ENCODE measurements at places on chromosomes 2 and 18. TPM values are rescaled to one million over a fixed set of nuclear protein-coding genes. Genes with fewer than 3 reads are reported as not detected.

DNA sequence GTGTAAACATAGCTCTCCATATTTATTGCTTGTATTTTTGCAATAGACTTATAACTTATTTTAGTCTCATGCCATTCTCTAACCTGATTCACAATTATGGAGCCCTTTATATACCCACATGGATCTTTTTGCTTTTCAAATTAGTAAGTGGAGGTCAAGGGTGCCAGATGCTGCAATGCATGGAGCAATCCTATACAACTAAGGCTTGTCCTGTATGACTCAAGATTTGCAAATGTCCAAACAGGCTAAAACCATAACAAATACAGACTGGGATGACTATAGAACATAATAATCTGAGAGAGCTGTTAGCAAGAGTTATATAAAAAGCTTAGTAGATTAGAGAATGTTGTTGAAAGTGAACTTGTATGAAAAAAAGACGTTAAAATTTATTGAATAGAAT, 690.4 kb upstream of the NRXN1 start:
- no peak overlapping the region for H3K27ac ChIP-seq
- H3K4me1 ChIP-seq = no peaks in the 10 kb centered on the region
- H3K27me3 ChIP-seq = no peaks in the 10 kb centered on the region
- no peak overlapping the region for H3K4me3 ChIP-seq
- no peaks in the 10 kb centered on the region for H3K36me3 ChIP-seq

- H3K27ac ChIP-seq = no peak overlapping the region
- H3K27me3 ChIP-seq = peaks cover 4% of the 10 kb centered on the region
- H3K36me3 ChIP-seq = no peaks in the 10 kb centered on the region
- no peaks in the 10 kb centered on the region for H3K4me1 ChIP-seq
- H3K4me3 ChIP-seq = no peak overlapping the region
- no peak for DNase-seq
Observed at GRCh38 chr18:76654577-76654976, 159.5 kb upstream of the ZNF516 start.

DNA sequence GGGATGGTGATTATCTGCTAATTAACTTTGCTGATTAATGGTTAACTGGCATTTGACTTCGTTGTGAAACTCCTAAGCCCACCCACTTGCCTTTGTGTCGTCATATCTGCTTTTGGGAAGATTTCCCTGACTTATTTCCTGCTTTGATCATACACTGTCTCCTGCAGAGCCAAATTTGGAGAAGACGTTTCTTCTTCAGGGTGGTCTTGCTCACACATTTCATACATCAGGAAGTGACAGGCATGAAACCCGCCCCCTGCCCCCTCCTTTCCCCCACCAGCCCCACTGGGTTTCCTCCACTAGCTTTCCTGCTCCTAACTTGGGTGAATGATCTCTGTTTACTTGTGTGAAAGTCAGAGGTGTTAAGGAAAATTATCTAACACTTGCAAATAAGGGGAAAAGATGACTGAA, 300.1 kb downstream of the TSN start:
- no peak overlapping the region for H3K4me3 ChIP-seq
- no peak for DNase-seq
- no peaks in the 10 kb centered on the region for H3K27me3 ChIP-seq
- H3K36me3 ChIP-seq = no peaks in the 10 kb centered on the region
- no peak overlapping the region for H3K27ac ChIP-seq

DNA sequence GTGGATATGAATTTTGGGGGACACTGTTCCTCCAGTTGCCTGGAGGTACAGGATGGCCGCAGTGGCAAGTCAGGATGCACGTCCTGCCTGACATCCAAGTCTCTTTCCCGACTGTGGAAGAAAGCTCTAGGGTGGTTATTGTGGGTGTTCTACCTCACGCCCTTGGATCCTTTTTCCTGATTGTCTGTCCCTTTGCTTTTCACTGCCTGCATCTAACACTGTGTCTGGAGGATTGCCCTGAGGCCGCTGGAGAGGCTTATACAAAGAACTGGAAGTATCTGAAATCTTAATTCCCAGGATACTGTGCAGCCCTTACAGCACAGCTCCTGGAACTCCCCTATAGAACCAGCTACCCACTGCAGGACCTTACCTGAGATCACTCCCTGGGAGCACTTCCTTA, 250.5 kb downstream of the TFCP2L1 start:
- no peaks in the 10 kb centered on the region for H3K36me3 ChIP-seq
- no peak for DNase-seq
- no peak overlapping the region for H3K4me3 ChIP-seq
- no peaks in the 10 kb centered on the region for H3K4me1 ChIP-seq
- no peaks in the 10 kb centered on the region for H3K27me3 ChIP-seq

DNA sequence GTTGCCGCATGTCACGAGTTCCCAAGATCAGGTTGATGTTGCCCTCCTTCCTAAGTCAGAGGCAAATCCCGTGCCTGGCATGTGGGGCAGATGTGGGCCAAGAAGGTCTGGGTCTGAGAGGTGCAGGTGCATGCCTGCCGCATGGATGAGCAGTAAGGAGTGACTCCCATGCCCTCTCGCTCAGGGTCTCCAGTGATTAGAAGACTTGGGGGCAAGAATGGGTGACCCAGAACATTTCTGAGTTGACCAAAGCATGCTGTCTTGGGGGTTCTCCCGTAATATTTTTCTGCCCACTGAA, 120.6 kb upstream of the HDAC4 start:
- no peak for DNase-seq
- no peaks in the 10 kb centered on the region for H3K36me3 ChIP-seq
- H3K4me1 ChIP-seq = no peaks in the 10 kb centered on the region
- no peak overlapping the region for H3K27ac ChIP-seq
- no peak overlapping the region for H3K4me3 ChIP-seq

- no peaks in the 10 kb centered on the region for H3K36me3 ChIP-seq
- DNase-seq = no peak
- no peaks in the 10 kb centered on the region for H3K4me1 ChIP-seq
- H3K27ac ChIP-seq = no peak overlapping the region
Observed at GRCh38 chr2:118611691-118612090, 235.8 kb downstream of the EN1 start.

DNA sequence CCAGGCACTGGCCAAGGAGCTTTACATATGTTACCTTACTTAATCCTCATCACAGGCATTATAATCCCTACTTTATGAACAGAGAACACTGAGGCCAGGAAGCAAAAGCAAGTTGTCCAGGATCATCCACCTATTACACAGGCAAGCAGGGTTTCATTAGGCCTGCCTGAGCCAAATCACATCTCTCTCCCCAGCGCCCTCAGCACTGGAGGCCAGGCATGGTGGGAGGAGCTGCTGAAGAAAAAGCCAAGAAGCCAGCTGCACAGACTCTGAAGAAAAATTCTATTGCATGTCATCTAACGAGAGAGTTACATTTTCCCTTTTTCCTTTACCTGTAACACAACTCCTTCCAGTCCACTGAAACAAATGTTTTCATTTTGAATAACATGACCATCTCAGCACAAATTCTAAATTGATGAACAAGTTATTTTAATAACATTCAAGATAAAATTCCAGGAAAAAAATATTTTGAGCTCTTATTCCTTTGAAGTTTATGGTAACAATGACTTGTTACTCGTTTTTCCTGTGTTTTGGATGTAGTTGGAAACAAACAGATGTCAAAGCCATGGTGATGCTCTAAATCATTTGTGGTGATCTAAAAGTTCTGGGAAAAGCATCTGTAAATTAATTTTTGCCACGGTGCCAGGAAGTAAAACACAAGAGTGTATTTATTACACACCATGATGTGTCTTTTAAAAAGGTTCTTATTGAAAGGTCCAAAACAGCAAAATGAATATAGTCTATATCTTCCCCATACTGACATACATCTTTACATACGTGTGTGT, 139.0 kb upstream of the ITGB6 start:
- no peaks in the 10 kb centered on the region for H3K36me3 ChIP-seq
- DNase-seq = peak; percentile 89
- peak overlapping the region; percentile 68 for H3K27ac ChIP-seq

- H3K27ac ChIP-seq = no peak overlapping the region
- H3K36me3 ChIP-seq = no peaks in the 10 kb centered on the region
- H3K4me1 ChIP-seq = no peaks in the 10 kb centered on the region
Observed at GRCh38 chr18:54766634-54767033, 61.6 kb upstream of the RAB27B start.

- H3K27ac ChIP-seq = no peak overlapping the region
- H3K4me1 ChIP-seq = no peaks in the 10 kb centered on the region
- no peak overlapping the region for H3K4me3 ChIP-seq
- no peak for DNase-seq
- H3K36me3 ChIP-seq = no peaks in the 10 kb centered on the region
Observed at GRCh38 chr18:10377956-10378355, 76.5 kb upstream of the APCDD1 start.

DNA sequence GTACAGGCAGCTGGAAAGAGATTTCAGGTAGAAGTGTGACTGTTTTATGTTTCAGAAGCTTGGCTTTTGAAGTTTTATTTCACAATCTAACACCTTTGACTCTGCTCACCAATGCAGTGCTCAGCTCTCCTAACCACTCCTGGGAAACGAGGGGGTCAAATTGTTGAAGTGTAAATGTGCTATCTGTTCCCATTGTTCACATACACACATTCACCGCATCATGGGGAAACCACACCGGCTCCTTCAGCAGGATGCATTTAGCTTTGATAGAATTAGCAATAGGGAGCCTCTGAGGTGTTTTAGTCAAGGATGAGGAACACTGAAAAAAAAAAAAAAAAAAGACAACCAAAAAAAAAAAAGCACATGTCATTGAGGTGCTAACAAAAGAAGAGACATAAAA, 13.4 kb upstream of the DLGAP1 start:
- no peak overlapping the region for H3K4me3 ChIP-seq
- no peaks in the 10 kb centered on the region for H3K27me3 ChIP-seq
- H3K27ac ChIP-seq = no peak overlapping the region

ZNF519 gene
- polyA plus RNA-seq = under 0.01 TPM

EVA1A gene
- polyA plus RNA-seq = 5.4 TPM

DNA sequence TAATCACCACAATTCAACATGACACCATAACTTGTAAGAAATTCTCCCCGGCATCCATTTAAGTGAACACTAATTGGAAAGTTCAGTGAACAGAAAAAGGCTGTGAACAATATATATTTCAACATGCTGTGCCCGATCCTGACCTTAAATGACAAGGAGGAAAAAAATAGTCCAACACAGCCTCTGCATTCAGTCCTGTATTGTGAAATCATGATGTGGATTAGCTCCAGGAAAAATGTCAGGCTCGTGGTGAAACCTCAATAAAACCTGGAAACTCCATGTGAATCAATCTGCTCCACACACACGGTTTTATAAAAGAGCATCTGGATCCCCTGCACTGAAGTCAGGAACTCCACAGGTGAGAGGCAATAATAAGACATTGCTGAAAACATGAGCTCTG, 145.4 kb upstream of the SPOPL start:
- H3K27me3 ChIP-seq = no peaks in the 10 kb centered on the region
- no peak overlapping the region for H3K4me3 ChIP-seq
- H3K27ac ChIP-seq = no peak overlapping the region
- no peaks in the 10 kb centered on the region for H3K4me1 ChIP-seq

DNA sequence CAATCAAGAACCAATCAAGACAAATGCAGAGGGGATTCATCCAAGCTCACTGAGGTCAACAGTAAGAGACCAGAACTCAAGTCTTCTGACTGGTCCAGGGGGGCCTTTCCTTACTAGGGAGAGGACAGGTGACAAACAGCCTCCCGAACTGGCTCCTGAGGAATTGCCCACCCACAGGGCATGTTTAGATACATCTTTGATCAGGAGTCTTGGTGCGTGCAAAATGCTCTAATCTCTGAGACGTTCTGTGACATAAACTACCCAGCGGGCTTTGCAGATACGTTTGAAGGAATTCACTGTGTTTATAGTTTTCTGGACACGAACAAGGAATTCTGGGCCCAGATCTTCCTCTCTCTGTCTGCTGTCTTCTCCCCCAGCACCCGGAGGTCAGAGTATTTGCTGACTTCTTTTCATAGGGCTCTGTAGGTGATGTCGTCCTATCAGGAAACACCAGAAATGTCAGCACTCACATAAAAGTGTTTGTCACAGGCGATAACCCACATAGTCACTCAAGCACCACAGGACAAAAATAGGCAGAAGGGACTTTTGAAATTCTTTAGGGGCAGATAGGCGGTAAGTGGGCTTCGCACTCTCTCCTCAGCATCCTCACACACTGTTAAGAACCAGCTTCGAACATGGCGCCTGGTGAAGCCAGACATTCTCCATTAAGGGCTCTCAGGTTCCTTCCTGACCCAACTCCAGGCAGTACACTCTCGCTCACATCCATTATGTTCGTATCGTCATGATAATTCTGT, 349.0 kb downstream of the CYRIA start:
- no peak for DNase-seq
- H3K4me1 ChIP-seq = no peaks in the 10 kb centered on the region
- no peak overlapping the region for H3K4me3 ChIP-seq
- no peak overlapping the region for H3K27ac ChIP-seq
- no peaks in the 10 kb centered on the region for H3K27me3 ChIP-seq
- H3K36me3 ChIP-seq = no peaks in the 10 kb centered on the region

GRB14 gene
- polyA plus RNA-seq = 0.79 TPM

DNA sequence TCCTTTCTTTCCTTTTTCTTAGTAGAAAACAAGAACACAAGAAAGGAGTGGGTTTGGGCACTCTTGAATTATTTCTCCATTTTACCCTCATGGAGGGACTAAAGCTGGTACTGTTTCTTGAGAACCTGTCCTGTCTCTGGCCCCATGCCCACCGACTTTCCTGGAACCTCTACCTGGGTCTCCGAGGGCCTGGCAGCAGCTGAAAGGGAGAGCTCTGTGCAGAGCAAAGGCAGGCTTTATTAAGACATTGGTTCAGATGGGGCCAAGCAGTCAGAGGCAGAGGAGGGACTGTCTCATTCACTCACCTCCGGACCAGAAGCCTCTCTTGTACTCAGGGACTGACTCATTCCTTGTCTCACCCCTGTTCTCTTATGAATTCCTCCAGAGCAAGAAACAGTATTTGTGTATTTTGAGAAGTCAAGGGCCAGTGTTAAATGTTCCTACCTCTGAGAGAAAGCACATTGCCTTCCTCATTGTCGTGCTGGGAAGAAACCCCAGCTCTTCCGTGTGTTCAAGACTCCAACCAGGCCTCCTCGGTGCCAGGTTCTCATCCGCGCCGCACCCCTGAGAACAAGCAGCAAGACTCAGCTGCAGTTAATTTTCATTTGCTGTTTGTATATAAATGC, 201.9 kb upstream of the NT5C1B start:
- no peak overlapping the region for H3K4me3 ChIP-seq
- no peaks in the 10 kb centered on the region for H3K27me3 ChIP-seq
- peak overlapping the region; percentile 53 for H3K27ac ChIP-seq
- DNase-seq = peak; percentile 66

- peak; percentile 83 for DNase-seq
- H3K4me1 ChIP-seq = peaks cover 39% of the 10 kb centered on the region
- H3K27me3 ChIP-seq = no peaks in the 10 kb centered on the region
- H3K4me3 ChIP-seq = peak overlapping the region; percentile 28
Observed at GRCh38 chr2:23532391-23533337, 147.7 kb downstream of the KLHL29 start.

CHRNG gene
- polyA plus RNA-seq = not detected

- no peak for DNase-seq
- no peak overlapping the region for H3K4me3 ChIP-seq
- no peaks in the 10 kb centered on the region for H3K4me1 ChIP-seq
- no peak overlapping the region for H3K27ac ChIP-seq
- no peaks in the 10 kb centered on the region for H3K27me3 ChIP-seq
- no peaks in the 10 kb centered on the region for H3K36me3 ChIP-seq
Observed at GRCh38 chr2:181313845-181314244, 143.3 kb upstream of the ITGA4 start.
